Mesothelial cell of epicardium (in vitro differentiated cells): ENCODE measurements at places on chromosomes 7 and 10.

GRCh38 chr10:77801474-77802161 lies 124.9 kb downstream of the DLG5 start:
- no peak for DNase-seq

GRCh38 chr10:10826125-10826524 lies 191.5 kb upstream of the CELF2 start:
- no peak for DNase-seq

- no peak for DNase-seq
Observed at GRCh38 chr7:16063716-16064675, 357.3 kb downstream of the CRPPA start.

- DNase-seq = no peak
Observed at GRCh38 chr10:79209831-79210230, 137.4 kb upstream of the PPIF start.

- DNase-seq = no peak
Observed at GRCh38 chr7:40922316-40922670, 780.6 kb downstream of the INHBA start.

DNA sequence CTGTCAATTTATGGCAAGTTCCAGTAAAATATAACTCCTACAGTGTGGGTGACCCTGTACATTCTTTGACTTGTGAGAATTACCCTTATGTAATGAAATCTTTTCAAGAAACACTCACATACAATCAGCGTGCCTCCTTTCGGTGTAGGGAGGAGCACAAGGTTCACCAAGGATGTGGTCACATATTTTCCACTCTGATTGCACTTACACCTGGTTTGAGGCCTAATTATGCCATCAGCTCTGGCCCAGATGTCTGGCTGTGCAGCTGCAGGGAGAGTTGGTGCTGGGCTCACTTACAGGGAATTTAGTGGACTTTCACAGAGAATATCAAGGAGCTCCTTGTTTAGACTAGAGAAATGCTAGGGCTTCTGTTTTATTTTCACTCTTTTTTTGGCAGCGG lies 146.0 kb upstream of the STEAP4 start:
- DNase-seq = no peak

DNA sequence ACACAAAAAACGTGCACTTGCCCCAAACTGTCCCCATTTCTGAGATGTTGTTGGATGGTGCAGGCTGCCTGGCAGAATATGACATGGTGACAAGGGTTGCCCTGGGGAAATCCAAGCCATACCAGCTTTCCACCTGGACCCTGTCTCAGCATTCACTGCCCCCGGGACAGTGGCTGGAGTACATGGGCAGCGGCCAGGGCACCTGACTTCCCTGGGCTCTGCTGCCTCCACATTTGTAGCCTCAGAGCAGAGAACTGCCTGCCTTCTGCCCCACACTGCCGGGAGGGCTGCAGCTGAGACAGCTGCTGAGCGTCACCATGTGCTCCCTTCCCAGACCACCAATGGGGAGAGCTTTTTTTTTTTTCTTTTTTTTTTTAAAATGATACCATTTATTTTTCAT lies 222.9 kb upstream of the ZNF32 start:
- no peak for DNase-seq

- DNase-seq = no peak
Observed at GRCh38 chr10:25026463-25026862, 10.1 kb downstream of the THNSL1 start.

DNA sequence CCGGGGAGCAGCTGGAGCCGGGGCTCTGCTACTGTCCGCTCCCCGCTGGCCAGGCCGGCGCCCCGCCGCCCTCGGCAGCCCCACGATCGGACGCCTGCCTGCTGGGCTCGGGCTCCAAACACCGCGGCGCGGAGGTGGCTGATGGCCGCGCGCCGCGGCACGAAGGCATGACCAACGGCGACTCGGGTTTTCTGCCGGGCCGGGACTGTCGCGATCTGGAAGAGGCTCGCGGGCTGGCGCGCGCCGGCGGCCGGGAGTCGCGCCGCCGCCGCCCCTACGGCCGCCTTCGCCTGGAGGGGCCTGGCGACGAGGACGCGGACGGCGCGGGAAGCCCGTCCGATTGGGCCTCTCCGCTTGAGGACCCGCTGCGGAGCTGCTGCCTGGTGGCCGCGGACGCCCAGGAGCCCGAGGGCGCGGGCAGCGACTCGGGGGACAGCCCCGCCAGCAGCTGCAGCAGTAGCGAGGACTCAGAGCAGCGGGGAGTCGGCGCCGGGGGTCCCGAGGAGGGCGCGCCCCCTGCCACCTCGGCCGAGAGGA lies 570 bp downstream of the TBC1D12 start:
- DNase-seq = peak; percentile 28

GRCh38 chr10:124500757-124501156 lies 39.1 kb downstream of the LHPP start:
- no peak for DNase-seq

GRCh38 chr7:32941681-32942414 lies 15.4 kb upstream of the FKBP9 start:
- no peak for DNase-seq

DNA sequence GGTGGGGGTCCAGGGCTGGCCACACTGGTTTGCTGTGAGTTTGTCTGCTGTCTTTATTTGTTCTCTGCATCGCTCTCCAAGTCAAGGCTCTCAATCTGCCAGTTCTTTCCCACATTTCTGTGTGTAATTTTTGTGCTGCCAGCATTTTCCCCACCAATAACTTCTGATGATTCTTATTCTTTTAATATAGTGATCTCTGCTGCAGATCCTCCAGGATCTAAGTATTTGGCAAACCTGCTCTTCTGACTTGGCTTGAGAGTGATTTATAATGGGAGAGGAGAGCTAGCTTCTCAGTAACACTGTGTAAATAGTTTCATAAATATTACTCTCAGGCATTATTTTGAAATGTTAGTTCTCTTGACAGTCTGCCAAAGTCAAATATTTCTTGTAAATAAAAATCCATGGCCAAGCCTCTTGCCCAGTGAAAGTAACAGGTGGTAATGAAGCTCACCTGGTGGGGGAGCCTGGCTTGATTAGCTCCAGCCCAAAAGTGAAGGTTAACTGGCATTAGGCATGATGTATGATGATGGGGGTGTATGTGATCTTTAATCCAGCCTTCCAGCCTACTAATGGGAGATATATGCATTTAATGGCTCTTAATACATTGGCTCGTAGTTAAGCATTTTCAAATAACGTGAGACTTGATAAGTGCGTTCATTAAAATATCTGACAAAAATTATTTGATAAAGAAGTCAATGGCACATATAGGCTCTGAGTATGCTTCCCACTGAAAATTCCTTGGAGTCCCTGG lies 1055.9 kb downstream of the KCNMA1 start:
- no peak for DNase-seq

DNA sequence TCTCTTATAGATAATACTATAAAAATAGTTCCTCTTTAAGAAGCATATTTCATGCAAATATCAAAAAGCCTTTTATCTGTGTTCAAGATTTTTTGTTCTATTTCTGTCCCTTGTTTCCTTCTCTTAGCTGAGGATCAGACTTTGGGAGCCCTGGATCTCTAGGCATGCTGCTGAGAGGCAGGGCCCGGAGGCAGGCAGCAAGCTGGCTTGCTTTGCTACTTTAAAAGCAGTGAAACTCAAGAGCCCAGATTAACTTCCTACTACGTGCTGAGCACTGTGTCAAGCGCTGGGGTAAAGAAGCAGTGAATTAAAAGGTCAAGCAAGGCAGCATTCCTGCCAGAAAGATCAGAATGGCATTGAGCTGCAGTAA lies 31.0 kb upstream of the ARID5B start:
- DNase-seq = no peak

DNA sequence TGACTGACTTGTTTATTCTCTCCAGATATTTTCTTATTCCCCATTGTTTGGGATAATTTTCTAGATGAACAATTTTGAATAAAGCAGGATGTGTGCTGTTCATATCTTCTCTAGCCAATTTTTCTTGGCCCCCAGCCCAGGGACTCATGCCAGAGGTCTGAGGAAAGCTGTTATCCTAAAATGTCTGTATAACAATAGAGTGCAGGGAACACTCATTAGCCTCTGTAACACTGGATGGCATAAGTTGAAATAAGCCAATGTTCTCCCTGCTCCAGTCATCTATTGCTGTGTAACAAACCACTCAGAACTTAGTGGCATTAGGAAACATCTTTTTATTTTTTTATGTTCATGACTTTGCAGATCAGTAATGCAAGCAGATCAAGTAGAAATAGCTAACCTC lies 121.7 kb upstream of the TRIM24 start:
- no peak for DNase-seq

DNA sequence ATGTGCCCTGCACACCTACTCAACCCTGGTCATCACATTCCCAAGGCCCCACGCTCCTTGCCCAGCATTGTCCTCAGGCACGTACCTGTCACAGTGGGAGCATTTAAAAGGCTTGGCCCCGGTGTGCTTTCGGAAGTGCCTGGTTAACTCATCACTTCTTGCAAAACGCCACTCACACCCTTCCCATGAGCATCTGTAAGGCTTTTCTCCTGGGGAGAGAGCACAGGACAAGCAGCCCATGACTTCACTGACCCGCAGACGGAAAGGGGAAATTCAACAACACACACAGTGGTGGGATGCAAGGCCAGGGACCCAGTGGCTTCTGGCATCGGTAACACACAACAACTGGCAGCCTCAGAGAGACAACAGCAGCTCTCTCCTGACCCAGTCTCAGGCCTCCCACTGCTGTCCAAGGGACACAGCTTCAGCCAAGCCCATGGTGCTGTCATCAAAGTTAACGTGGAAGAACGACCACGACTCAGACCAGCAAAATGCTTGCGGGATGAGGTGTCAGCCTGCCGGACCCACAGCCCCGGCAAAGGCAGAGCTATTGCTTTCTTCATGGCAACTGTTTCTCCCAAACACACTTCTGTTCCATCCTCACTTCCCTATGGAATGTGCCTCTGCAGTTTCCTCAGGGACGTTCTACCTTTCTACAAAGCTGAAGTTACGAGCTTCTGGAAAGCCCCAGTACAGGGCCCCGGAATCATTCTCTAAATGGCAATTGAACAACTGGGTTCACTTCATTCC lies 4.8 kb downstream of the KLF6 start:
- DNase-seq = no peak

DNA sequence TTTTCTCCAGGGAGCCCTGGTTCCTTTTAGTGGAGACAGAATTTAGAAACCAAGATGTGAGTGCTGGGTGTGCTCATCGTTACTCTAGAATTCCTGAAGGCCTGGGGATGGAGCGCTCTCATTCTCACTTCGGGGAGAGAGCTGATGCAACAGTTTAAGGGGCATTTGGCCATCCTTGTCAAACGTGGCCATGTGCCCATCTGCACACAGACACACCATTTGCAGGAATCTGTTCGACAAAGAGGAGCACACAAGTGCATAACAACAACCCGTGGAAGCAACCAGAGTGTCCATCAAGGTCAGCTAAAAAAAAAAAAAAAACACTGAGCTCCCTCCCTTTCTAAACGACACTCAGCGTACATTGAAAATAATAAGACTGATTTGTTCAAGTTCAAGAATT lies 23.0 kb upstream of the RET start:
- DNase-seq = no peak

GRCh38 chr10:22931948-22932347 lies 4.1 kb downstream of the ARMC3 start:
- no peak for DNase-seq

DNA sequence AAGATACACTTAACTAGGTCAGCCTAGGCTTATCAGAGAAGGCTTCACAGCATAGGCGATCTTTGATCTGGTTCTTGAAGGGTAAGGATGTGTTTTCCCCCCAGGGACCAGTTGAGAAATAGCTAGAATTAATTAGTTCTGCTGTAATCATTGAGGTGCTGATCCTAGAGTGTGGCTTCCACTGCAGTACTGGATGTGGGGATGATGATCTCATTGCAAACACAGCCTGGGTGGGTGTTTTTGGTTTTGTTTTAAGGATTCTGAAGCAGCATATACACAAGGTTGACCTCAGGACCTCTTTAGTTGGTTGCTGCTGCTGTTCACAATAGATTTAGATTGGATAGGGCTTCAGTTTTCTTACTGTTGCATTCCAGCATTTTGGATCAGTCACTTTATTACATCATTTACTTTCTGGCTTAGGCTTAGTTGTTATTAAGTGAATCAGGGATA lies 159.7 kb downstream of the AUTS2 start:
- DNase-seq = no peak

DNA sequence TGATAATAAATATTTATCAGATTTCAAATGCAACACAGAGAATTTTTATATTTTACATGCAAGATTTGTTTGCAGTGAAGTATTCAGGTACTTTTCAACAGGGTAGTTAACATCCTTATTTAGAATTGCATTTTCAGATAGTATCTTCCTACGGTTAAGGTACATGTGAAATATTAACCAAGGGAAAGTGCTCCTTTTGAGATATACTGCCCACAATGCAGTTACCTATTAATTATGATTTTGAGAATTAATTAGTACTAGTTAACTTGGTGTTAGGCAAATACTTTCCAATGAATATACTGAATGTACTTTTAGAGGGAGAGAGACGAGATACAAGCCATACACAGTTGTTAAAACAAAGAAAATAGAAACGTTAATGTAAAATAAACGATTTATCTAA lies 206.2 kb upstream of the YAE1 start:
- no peak for DNase-seq

- no peak for DNase-seq
Observed at GRCh38 chr10:105149371-105149891, 508.3 kb downstream of the SORCS3 start.

DNA sequence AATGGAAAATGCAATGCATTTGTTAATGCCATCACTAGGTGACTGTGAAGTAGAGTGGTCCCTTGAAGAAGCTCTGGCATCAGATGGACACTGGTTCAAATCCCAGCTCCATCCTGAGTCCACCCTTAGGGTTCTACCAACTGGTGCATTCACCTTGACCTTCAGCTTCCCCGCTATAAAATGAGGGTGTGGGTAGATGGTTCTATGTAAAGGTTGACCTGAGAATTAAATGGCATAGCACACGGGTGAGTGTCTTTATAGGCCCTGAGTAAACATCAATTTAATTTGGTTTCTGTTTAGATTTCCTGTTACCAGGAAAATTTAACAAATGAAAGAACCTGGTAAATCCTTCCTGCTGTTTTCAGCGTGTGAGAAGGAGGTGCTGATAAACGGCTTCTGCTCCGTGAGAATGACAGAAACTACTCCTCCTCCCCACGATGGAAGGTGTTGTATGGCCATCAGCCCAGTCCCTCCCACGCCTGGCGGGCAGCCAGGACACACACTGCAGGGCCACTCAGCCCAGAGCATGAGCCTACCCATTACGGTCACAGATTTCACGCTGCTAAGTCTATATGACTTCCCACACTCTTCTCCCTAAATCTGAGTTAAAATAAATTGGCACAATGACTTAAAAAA lies 210.1 kb downstream of the TNS3 start:
- peak; percentile 65 for DNase-seq

DNA sequence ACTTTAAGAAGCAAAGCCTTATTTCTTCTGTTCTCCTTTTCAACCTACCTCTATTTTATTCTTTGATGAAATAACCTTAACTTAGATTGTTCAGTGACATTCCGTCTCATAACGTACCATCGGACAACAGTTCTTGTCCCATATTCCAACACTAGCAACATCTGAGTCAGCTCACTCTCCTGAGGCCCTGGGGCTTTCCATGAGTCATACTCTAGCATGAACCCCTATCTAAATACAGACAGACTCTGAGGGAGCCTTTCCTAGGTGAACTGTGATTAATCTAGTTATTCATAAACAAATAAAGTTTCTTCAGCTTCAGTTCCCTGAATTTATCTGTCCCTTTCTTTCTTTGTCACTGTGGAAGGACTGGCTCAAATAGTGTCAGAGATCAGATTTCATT lies 168.7 kb upstream of the LYZL1 start:
- DNase-seq = no peak

- DNase-seq = no peak
Observed at GRCh38 chr7:29888006-29888405, 81.7 kb downstream of the WIPF3 start.
